PC-3 (cell line): ENCODE measurements at places on chromosomes 11 and 22. TPM values are rescaled to one million over a fixed set of nuclear protein-coding genes. Genes with fewer than 3 reads are reported as not detected.

DNA sequence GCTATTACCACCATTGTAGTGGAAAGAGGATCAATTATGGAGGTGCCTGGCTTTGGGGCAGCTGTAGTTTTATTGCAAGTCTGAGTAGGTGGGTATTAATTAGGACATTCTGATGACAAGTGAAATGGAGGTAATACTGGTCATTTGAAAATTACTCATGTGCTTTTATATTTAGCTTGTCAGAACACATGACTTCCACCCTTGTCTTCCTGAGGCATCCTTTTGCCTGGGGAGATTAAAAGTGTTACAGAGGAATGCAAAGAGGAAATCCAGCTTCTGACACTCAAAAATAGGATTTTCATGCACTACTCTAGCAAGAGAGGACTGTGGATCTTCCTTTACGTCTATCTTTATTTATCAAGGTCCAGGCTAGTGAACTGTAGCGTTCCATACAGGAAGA, 44.7 kb upstream of the CAPRIN1 start:
- DNase-seq, result no peak

The OR4A16 gene
- not detected in 2 replicates for total RNA-seq

The PLEKHB1 gene
- 4.6 and 10.6 TPM in 2 replicates for total RNA-seq

DNA sequence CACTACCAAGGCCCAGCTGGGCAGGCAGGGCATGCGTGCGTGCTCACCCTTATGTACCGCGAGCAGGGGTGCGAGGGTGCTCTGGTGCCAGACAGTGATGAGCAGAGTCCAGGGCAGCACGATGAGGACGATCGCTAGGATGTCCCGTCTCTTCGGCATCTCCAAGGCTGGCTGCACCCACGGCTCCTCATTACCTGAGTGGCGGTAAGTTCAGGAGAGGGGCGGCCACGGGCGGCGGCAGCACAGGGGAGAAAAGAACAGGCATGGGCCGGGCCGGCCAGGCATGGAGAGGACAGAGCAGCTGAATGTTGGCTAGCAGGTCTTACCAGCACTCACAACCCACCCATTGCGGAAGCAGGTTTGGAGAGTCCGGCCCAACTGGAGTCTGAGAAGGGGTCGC, 24.5 kb downstream of the B3GAT1 start:
- no peak for DNase-seq

- DNase-seq, result no peak
Measured at GRCh38 chr11:100221791-100222190, 465.3 kb upstream of the ARHGAP42 start.

DNA sequence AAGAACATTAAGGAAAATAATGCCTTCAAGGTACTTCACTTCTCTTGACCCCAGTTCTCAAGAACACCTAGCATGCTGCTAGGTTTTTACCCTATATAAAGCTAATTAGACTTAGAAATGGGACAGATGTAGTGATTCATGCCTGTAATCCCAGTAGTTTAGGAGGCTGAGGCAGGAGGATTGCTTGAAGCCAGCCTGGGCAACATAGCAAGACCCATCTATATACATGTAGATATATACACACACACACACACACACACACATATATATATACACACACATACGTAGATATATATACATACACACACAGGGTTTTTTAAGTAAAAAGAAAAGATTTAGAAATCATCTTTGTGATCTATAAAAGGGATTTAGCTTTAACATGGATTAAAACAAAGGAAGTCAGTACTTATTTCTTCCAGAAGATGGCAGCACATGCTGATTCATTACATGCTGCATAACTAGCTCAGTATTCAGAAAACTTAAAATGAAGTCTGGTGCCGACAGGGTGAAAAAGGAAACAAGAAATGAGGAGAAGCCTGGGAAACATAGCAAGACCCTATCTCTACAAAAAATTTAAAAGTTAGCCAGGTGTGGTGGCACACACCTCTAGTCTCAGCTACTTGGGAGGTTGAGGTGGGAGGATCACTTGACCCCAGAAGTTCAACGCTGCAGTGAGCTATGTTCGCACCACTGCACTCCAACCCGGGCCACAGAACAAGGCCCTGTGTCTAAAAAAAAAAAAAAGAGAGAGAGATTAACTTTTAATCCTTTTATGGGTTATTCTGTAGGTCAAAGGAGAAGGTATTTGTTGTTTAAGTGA, 28.5 kb upstream of the RBX1 start:
- peak; percentile 76 for DNase-seq

The OR8G5 gene
- total RNA-seq, result 0.26 and 0.46 TPM in 2 replicates

- no peak for DNase-seq
Measured at GRCh38 chr11:126702165-126702720, 298.3 kb downstream of the KIRREL3 start.

DNA sequence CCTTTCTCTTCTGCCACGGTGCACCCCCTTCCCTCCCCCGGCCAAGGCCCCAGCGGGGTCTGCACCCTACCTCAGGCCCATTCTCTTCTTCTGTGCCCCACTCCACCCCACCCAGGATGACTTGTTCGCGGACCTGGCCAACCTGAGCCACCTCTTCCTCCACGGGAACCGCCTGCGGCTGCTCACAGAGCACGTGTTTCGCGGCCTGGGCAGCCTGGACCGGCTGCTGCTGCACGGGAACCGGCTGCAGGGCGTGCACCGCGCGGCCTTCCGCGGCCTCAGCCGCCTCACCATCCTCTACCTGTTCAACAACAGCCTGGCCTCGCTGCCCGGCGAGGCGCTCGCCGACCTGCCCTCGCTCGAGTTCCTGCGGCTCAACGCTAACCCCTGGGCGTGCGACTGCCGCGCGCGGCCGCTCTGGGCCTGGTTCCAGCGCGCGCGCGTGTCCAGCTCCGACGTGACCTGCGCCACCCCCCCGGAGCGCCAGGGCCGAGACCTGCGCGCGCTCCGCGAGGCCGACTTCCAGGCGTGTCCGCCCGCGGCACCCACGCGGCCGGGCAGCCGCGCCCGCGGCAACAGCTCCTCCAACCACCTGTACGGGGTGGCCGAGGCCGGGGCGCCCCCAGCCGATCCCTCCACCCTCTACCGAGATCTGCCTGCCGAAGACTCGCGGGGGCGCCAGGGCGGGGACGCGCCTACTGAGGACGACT, 15.9 kb downstream of the RTN4RL2 start:
- peak; percentile 43 for DNase-seq

- no peak for DNase-seq
Measured at GRCh38 chr11:67486481-67487195, 3.8 kb downstream of the AIP start.

- no peak for DNase-seq
Measured at GRCh38 chr11:111098091-111098490, 147.4 kb upstream of the POU2AF2 start.

DNA sequence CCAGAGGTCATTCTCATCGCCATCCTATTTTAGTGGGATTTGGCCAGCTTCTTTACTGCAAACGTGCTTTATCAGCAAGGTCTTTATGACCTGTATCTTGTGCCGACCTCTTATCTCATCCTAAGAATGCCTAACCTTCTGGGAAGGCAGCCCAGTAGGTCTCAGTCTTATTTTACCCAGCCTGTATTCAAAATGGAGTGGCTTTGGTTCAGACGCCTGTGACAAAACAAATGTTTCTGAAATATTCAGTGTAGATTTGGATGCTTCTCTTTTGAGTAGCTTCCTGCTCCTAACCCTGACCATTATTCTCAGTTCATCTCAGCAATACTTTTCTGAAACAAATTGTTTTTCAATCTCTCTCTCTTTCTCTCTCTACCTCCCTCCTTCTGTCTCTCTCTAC, 60.1 kb downstream of the TRIM44 start:
- no peak for DNase-seq
